ENCODE measurements at places on chromosomes 1 and 21. TPM values are rescaled to one million over a fixed set of nuclear protein-coding genes. Genes with fewer than 3 reads are reported as not detected.

GUCA2B gene
- total RNA-seq, result not detected

ALPL gene
- 0.86 TPM for total RNA-seq

SLC2A5 gene
- not detected for total RNA-seq

JMJD4 gene
- 87.8 TPM for total RNA-seq

TTC34 gene
- 1.2 TPM for total RNA-seq

DNA sequence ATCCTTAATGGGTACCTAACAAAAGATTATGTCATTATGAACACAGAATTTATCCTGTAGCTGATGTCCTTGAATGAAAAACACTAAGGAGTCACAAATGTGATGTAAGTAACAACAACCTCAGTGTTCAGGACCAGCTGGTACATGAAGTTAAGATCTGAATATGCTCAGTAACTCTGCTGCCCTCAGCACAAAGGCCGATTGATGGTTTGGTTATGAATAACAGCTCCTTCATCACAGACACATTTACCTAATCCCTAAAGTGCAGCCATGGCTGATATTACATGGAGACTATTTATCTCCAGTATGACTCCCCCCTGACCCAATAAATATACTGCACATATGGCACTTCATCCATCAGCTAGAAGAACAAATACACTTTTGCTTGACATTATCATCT, 75.2 kb downstream of the PLPPR5 start:
- DNase-seq, result no peak

GRCh38 chr1:82125119-82125518, 324.4 kb downstream of the ADGRL2 start:
- DNase-seq, result no peak

- no peak for DNase-seq
Observed at GRCh38 chr1:97138515-97139032, 417.0 kb downstream of the PTBP2 start.

DNA sequence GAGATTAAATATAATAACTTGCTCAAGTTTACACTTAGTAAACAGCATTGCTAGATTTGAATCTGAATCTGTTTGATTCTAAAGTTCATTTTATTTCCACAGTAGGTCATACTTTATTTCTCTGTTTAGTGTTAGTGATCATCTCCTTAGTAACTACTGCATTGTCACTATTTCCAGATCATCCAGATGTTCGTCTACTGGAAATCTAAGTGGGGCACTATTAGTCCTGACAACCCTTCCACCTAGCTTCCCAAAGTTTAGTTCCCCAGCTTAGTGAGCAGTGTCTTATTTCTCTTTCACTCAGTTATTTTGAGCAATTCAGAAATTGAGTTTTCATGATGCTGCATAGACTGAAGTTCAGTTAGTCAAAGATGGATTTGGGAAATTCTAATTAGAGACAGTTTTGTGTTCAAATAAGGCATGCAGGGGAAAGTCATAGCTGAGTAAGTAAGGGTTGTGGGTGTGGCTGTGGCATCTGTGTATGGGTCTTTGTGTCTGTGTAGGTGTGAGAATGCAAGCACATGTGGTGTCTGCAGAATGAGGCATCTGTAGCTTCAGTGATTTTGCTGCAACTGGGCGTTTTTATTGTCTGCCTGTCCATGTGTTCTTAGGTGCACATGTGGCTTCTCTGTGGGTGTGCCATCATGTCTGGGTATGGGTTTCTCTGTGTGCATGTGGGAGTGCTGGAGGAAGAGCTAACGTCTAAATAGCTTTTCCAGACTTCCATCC, 107.3 kb downstream of the NTMT2 start:
- DNase-seq, result no peak

DNA sequence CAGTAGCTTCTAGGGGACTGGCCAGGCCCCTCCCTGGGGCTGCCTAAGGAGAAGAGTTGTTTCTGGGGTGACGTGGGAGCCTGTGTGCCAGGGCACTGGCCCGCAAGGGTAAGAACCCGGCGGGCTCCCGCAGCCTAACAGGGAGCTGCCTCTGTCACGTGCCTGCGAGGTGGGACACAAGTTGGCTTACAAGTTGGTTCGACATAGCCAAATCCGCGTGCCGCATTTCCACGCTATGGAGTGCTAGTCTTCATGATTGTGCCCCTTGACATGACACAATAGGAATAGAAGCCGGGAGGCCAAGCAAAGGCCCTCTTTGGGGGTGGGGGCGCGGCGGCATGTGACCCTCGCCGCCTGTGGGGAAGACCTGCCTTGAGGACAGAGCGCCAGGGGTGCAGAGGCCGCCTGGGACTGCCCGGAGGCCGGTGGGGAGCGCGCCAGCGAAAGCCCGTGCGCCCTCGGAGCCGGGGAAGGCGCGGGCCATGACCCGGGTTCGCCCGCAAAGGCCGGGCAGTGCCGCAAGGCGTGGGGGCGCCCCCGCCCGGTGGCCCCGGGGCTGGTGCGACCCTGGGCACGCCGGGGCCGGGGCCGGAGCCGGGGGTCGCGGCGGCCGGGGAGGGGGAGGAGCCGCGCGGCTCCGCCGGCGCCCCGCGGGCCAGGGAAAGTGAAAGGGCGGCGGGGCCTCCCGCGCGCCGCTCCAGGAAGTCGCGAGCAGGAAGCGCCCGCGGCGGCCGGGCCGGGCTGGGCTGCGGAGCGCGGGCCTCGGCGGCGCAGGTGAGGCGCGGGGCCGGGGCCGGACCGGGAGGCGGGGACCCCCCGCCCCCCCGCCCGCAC, at the start of gene SLC37A1:
TSS of gene SLC37A1 (plus strand) at position 702 of the 834 bp plus-strand sequence. CDS start 4,603 bp downstream, outside the sequence.
- peak; percentile 44 for DNase-seq

DNA sequence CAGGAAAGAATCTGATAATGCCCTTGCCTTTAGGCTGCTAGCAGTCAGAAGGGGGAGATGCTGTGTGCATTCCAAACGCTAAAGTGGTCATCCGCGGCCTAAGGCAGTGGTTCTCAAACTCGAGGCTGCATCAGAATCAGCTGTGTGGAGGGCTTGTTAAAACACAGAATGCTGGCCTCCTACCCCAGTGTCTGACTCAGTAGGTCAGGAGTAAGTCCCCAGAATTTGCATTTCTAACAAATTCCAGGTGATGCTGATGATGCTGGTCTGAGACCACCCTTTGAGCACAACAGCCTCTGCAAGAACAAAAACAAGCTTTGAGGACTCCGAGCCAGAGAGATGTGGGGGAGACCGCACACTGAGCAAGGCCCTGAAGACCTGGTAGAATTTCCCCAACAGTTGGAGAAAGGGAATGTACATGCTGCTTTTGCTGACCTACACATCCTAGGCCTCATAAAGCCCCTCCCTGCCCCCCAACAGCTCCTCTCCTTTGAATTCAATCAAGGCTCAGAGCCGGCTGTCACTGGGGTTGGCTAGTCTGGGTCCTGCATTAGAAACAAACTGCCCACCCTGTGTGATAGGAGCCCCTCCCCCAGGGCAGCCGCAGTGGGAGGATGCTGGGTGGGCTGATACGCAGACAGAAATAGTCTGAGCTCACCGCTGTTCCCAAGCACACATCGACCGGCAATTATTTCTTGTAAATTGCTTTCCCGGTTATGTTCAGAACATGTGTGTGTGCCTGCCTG, 27.1 kb downstream of the SHISAL2A start:
- peak; percentile 20 for DNase-seq

GRCh38 chr1:81543764-81544163, 257.0 kb upstream of the ADGRL2 start:
- no peak for DNase-seq

DNA sequence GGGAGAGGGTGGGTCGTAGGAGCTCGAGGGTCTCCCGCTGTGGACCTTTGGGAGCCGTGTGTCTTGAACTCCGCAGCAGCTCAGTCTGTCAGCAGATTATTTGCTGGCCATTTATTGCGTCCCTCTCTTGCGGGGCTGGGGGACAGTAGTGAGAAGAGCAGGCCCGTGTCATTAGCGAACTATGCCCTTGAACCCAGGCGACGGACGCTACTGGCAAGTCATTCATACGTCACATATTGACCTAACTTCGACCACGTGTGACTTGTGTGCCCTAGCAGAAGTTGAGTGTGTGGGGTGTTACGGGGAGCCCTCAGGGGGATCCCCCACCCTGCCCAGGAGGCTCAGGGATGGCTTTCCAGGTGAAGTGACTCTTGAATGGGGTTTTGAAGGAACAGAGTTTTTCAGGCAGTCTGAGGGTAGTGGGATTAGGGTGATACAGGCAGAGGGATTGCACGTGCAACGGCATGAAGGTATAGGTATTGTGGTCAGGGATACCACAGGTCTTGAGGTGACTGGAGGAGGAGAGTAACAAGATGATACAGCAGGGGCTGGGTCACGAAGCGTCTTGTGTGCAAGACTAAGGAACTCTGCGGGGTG, 13.0 kb downstream of the RCC1 start:
- peak; percentile 48 for DNase-seq

- DNase-seq, result no peak
Observed at GRCh38 chr1:35886577-35887431, 3.8 kb downstream of the AGO1 start.

GRCh38 chr1:26475989-26476388, 3.7 kb downstream of the HMGN2 start:
- no peak for DNase-seq

GRCh38 chr1:12477936-12478611, 139.9 kb downstream of the DHRS3 start:
- peak; percentile 98 for DNase-seq

DNA sequence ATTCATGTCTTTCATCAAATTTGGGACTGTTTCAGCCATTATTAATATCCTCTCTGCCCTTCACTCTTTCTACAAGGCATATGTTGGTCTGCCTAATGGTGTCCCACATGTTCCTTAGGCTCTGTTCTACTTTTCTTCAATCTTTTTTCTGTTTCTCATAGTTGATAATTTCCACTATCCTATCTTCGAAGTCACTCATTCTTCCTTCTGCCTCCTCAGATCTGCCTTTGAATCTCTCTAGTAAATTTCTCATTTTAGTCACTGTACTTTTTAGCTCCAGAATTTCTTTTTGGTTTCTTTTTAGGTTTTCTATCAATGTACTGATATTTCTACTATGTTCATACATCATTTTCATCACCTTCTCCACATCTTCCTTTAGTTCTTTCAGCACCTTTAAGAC, 20.0 kb upstream of the NIBAN1 start:
- no peak for DNase-seq

Data from PC-3 (cell line).